ENCODE measurements at places on chromosomes 11 and 22.

DNA sequence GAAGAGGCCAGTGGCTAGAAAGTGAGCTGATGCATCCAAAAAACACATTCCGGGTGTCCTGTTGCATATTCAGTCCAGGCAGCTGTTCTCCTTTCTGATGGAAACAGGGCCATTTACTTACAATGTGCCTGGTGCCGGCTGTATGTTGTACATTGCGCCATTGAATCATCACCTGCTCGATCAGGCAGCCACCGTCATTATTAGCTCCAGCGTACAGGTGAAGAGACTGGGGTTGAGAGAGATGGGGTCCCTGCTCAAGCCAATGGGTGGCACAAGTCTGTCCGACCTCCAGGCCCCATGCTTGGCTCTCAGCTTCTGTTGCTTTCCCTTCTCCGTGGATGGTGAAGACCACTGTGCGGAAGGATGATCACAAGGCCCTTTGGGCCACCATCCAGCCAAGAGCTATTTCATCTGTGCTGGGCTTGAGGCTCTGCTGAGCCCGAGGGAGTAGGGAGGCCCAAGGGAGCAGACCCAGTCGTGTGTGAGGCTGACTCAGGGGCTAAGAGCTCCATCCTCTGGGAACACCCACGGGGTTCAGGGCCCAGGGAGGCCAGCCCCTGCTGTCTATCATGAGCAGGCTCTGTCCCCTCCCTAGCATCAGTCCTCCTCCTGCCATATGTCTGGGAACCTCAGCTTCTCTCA lies 20.7 kb upstream of the EMID1 start:
- no peak for DNase-seq

DNA sequence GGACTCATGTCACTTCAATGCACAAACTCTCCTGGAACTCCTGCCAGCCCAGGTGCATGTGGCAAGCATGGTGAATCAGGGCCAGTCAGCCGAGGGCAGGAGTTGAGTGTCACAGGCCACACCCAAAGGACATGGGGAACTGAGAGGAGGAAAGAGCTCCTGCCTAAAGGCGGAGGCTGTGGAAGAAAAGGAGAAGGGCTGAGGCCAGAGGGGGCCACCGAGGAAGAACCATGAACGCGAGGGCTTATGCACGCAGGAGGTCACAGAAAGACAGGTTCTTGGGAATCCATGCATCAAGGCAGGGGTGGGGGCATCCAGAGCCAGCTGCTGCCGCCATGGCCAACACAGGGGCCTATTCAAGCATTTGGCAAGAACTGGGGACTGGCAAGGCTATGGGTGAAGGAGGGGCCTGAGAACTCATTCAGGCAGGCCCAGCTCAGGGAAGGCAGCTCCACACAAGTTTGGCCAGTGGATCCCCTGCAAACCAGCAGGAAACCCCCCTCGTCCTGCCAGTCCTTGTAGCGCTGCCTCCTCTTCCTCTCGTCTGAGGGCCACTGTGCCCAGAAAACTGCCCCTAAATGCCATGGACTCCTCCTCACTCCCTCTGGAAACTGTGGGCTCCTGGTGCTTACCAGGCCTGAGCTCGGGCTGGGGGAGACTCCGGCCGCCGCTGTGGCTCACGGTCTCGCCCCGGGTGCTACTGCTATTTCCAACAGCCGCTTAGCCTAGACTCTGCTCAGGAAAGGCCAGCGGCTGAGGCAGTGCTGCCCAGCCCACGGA lies 15.4 kb downstream of the PPM1F start:
- no peak for DNase-seq

DNA sequence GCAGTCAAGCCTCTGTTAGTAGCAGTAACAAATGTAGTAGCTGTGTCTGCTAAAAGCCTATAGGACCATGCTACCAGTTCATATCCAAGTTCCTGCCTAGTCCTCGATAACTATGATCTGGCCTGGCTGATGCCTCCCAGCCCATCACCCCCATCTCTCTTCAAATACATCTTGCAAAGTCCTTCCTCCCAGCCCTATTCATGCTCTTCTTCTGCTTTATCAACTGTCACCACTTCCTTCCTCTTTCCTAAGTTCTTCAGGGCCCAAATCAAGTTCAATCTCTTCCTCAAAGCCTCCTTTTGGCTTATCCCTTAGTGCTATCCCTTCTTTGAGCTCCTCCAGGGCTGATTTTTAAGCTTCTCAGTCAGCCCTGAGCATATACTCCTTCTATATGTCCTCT lies 150.9 kb upstream of the THY1 start:
- DNase-seq = no peak

- no peak for DNase-seq
Observed at GRCh38 chr11:14634813-14635212, 8.8 kb upstream of the PDE3B start.

DNA sequence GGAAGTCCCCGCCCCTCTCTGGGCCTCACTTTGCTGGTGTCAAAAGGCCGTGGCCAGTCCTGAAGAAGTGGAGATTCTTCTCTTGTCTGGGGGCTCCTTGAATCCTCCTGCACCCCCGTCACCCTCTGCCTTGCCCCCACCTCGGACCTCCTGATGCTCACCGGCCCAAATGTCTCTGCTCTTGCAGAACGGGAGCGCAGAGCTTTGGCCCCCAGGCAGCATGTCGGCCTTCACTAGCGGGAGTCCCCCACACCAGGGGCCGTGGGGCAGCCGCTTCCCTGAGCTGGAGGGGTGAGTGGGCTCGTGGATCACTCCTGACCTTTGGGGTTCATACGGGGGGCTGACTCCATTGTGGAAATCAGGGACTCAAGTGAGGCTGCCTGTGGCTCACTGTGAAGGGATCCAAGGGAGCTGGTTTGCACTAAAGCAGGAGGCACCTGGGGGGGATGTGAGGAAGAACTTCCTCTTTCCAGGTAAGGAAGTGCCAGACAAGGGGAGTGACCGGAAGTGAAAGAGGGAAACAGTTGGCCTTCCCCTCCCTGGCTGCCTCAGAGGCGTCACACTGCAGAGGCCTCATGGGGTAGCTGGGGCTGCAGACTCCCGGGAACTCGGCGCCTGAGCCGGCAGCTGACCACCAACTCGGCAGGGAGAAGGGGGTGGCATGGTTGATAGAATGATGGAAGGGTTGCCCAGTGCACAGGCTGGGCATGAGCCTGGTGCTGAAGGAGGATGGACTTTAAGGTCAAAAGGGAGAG lies 23.1 kb downstream of the CSF2RB start:
- no peak for DNase-seq

GRCh38 chr11:76238551-76238950 lies 32.2 kb upstream of the WNT11 start:
- DNase-seq = no peak

- DNase-seq = no peak
Observed at GRCh38 chr11:76209973-76210930, 4.0 kb upstream of the WNT11 start.
